Fibroblast of skin of right quadriceps (primary cell): ENCODE measurements at places on chromosomes 2 and 18.

DNA sequence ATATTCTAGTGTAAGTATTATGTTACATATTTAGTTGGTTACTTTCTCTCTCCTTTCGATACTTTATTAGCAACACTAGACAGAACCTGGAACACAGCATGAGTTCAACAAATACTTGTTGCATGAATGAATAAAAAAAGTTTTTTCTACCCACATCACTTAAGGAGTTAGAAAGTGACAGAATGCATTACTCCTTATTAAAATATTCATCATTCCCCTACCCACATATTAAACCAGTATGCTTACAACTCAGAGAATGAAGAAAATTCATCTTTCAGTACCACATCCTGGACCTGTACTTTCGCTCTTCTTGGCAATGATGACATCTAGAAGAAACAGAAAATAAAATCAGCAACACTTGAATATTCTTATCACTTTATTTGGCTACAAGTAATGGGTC lies 6.0 kb downstream of the SRBD1 start:
- no peak for DNase-seq

- no peak for DNase-seq
Observed at GRCh38 chr2:151853070-151853758, 25.0 kb upstream of the ARL5A start.

- no peak for DNase-seq
Observed at GRCh38 chr18:13366962-13367892, 148.7 kb downstream of the LDLRAD4 start.

DNA sequence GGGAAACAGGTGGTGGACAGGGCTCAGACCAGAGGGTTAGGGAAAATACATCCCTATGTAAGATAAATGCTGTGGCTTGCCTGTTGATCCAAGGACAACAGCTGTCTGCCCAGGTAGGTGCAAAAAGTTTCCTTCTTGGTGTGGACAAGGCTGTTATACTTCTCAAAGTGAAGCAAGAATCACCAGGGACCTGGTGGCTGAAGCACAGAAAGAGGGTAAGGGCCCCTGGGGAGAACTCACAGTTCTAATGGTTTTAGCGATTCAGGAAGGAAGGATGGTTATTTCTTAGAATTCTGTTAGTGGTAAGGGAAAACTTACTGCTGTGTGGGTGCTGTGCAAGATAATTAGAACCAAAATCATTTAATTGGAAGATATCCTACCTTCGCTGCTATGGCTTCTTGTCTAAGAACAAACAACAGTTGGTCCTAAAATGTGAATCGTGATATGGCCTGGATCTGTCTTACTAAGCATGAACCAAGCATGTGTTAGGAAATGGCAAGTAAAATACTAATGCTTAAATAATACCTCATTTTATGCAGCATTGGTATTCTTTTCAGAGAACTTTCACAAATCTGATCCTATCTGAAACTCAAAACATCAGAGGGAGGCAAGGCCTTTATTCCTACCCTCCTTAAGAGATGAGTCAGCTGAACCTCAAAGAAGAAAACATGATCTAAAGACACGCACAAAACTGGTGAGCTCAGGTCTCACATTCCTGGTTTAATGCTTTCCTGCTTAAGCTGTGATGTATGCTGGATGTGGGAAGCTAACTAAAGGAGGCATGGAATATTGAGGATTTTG lies 159.2 kb upstream of the THUMPD2 start:
- peak; percentile 96 for DNase-seq

- DNase-seq = peak; percentile 71
Observed at GRCh38 chr2:17851731-17852585, 26.5 kb upstream of the KCNS3 start.

- DNase-seq = no peak
Observed at GRCh38 chr2:23916727-23917405, 10.1 kb downstream of the ATAD2B start.

DNA sequence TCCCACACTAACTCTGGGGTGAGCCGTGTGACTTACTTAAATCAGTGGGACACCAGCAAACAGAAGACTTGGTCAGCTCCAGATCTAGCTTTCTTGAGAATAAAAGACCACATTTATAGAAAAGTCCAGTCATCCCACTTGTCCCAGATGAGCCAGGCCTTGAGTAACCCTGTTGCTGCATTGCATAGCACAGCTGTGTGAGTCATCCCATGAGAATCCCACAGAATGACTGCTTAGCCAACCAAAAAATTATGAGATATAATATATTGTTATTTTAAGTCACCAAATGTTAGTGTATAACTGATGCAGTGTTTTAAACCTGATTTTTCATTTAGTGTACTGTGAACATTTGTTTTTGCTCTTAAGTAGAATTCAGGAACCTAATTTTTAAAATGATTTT lies 94.2 kb upstream of the FSHR start:
- peak; percentile 97 for DNase-seq

- peak; percentile 51 for DNase-seq
Observed at GRCh38 chr2:118223992-118224894, 136.0 kb downstream of the INSIG2 start.

GRCh38 chr2:135638825-135639224 lies 102.8 kb upstream of the UBXN4 start:
- DNase-seq = no peak

DNA sequence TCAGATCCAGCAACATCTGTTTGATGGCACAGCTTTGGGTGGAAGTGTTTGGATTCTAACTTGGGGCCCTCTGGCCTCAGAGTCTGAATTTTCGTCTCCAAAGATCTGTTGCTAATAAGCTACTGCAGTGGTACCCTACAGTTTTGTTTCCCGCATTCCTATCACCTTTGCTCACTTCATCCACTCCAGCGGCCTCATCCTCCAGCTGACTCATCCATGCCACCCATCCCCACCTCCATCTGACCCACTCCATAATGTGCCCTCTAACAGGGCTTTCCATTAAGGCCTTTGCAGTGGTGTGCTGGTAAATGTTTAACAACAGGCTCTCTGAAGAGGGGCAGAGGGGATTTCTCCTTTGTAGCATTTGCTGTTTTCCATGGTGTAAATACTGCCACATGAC lies 225.5 kb downstream of the TGIF1 start:
- peak; percentile 34 for DNase-seq

GRCh38 chr2:217475101-217475500 lies 527.7 kb downstream of the TNS1 start:
- no peak for DNase-seq

DNA sequence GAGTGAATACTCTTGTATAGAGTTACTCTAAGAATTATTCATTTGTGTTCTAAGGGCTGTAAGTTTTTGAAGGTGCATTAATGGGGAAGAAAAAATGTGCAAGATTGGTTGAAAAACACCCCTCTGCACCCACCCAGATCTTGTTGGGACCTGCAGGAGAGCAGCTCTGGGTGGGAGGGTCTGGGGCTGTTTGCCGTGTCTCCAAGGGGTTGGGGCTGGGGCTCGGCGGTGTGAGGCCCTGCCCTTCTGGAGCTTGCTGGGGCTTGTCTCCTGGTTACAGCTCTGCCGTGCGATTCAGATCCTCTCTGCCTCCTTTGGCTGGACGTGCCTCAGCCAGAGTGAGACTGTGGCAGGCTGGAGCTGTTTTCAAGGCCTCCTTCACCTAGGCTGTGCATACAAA lies 26.1 kb downstream of the IGFBP2 start:
- no peak for DNase-seq

- no peak for DNase-seq
Observed at GRCh38 chr2:141652308-141652707, 478.5 kb downstream of the LRP1B start.

GRCh38 chr2:25228848-25229278 lies 60.5 kb upstream of the POMC start:
- peak; percentile 81 for DNase-seq

DNA sequence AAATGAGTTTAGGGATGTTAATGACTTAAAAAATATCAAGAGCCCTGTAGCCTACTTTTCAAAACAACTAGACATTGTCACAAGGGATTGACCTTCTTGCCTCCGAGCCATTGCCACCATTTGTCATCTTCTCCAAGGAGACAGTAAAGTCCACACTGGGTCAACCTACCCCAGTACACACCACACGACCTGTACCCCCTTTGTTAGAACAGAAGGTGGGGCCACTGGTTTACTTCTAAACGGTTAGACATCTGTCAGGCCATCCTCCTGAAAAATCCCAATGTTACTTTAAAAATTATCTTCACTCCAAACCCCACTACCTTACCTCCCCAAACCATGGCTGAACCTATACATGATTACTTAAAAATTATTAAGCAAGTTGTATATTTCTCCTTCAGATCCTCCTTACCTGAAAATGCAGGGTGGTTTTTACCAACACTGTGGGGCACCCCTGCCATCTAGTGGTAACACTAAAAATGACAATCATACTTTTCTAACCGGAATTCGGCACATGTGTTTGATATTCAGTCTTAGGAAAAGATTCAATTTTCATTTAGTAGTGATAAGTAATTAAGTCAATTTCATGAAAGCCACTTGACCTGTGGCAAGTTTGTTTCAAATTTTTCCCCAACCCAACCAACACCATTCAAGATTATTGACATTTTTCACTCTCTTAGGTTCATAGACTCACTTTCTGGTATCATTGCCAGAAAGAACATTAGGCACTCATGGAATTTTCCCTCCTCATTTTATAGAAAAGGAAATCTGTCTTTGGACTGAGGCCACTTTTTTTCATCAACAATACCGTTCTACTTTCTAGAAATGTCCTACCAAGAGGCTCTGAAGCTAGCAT lies 265.3 kb upstream of the PKDCC start:
- peak; percentile 15 for DNase-seq

GRCh38 chr2:226031647-226032501 lies 632.4 kb downstream of the NYAP2 start:
- DNase-seq = peak; percentile 51

- no peak for DNase-seq
Observed at GRCh38 chr2:124289615-124290014, 264.5 kb downstream of the CNTNAP5 start.

DNA sequence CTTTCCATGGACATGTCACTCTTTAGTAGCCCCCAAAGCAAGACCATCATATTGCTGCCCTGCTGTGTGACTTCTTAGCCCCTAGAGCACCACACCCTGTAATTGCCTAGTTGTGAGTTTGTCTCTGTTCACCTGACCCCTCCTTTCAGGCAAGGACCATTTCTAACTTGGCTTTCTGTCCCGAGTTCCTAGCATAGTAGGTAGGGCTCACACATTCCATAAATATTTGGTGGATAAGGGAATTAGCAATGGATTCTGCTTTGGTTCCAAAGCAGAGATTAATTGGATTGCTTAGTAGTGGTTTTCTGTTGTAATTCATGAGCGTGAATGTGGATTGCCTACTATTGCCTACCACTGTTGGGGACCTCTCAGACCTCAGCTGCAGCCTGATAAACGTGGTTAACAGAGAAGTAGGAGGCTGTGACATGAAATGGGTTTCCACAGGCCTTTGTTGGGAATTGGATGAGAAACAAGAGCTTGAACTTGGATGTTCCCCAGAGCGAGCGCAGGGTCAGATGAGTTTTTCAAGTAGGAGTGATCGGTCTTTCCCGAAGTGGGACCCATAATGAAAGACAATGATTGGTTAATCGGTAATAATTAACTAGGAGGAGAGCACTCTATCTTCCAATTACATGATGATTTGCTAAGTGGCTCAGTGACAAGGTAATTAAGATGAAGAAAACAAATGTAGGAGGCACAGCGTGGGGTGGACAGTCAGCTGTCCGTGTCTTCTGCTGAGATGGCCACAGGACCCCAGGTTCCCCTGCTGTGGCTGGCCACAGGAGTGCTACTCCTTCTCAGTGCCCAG lies 13.4 kb upstream of the UGT1A1 start:
- DNase-seq = no peak

DNA sequence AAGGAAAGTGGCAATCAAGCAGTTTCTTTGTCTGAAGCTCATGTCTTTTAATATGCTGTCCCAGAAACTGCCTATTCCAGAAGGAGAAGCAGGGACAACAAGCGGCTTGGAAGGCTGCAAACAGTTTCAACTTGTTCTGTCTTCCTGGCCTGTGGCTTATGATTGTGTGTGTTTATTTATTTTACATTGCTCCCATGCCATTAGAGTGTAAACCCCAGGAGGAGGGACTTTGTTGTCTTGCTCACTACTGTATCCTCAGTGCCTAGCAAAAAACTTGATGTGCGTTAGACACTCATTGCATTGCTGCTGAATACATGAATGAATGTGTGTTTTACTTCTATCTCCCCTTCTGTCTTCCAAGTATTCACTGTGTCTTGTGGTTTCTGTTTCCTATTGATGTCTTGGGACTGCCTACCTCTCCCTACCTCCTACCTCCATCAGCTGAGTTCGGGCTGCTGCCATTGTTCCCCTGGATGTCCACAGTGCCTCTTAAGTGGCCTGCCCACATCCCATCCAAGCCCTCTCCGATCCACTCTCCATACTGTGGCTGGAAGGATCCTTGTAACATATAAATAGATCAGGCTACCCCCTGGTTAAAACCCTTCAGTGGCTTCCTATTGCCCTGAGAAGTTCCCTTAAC lies 261.4 kb downstream of the DYSF start:
- no peak for DNase-seq

DNA sequence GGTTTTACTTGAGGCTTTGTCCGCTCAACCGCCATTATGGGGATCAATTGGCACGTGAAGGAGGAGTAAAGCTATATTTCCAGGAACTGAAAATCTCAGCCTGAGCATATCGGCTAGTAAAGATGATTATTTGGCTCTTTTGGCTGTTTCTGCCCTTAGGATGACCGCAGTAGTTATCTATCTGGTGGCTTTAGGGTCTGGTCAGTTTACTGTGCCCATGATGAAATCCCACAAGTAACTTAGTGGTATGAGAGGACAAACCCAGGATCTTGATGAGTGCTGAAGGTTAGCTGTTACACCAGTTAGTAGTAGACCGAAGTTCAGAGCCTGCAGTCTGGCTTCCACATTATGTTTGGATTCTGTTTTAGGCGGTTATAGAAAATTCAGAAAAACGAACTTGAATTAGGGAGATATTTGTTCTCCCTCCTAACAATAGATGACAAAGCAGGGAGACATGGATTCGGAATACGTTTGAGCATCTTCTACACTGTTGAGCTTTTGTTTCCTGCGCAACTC lies 1.2 kb downstream of the MAT2A start:
- DNase-seq = no peak

DNA sequence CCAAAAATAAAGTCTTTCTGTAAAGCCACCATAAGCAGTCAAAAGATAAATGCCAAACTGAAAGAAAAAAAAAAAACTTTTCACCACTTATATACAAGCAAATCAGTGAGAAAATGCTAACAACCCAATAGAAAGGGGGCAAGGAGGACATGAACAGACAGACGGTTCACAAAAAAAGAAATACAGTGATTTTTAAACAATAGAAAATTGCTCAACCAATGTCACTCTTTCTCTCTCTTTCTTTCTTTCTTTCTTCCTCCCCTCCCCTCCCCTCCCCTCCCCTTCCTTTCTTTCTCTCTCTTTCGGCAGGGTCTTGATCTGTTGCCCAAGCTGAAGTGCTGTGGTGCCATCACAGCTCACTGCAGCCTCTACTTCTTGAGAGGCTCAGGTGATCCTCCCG lies 28.8 kb upstream of the SPATA3 start:
- DNase-seq = no peak

- DNase-seq = peak; percentile 59
Observed at GRCh38 chr2:66428986-66429612, 5.8 kb upstream of the MEIS1 start.

DNA sequence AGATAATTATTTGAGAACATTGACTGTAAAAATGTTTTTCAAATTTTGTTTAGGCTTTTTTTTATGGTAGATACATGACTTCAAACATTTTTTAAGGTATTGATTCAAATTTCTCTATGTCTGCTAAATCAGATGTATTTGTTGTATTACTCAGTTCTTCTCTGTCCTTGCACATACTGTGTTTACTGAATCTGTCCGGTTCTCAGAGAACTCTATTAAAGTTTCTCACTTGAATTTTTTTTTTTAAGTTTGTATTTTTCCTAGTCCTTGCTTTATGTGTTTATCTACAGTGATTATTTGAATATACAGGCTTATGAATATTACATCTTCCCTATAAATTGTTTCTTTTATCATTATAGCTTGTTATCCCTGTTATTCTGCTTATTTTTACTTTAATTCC lies 5.3 kb downstream of the SEPTIN2 start:
- DNase-seq = no peak

GRCh38 chr2:196365923-196366322 lies 194.5 kb upstream of the STK17B start:
- no peak for DNase-seq
